ENCODE measurements at places on chromosomes 5 and 9.

DNA sequence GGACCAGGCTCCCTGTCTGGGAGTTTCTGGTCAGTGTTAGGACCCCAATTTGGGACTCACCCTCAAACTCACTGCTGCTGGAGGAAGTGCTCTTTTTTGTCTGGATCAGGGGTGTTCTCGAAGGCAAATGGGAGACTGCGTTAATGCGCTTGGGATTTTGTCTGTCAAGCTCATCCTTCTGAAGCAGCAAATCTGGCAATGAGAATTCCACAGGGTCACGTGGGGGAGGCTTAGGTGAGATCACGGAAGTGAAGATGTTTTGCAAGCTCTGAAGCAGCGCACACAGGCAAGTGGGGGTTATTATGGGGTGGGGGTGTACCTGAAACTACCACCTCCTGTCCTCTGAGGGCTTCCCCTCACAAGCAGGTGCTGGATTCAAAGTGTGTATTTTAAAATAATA, 10.5 kb upstream of the TEX53 start:
- H3K27me3 ChIP-seq: no peaks in the 10 kb centered on the region
- DNase-seq: no peak
- H3K4me1 ChIP-seq: no peaks in the 10 kb centered on the region
- no peaks in the 10 kb centered on the region for H3K36me3 ChIP-seq
- no peak overlapping the region for H3K4me3 ChIP-seq

- H3K4me1 ChIP-seq: no peaks in the 10 kb centered on the region
- H3K27me3 ChIP-seq: no peaks in the 10 kb centered on the region
- no peak overlapping the region for H3K4me3 ChIP-seq
- no peak overlapping the region for H3K27ac ChIP-seq
Measured at GRCh38 chr5:178136990-178137389, 6.2 kb downstream of the RMND5B start.

DNA sequence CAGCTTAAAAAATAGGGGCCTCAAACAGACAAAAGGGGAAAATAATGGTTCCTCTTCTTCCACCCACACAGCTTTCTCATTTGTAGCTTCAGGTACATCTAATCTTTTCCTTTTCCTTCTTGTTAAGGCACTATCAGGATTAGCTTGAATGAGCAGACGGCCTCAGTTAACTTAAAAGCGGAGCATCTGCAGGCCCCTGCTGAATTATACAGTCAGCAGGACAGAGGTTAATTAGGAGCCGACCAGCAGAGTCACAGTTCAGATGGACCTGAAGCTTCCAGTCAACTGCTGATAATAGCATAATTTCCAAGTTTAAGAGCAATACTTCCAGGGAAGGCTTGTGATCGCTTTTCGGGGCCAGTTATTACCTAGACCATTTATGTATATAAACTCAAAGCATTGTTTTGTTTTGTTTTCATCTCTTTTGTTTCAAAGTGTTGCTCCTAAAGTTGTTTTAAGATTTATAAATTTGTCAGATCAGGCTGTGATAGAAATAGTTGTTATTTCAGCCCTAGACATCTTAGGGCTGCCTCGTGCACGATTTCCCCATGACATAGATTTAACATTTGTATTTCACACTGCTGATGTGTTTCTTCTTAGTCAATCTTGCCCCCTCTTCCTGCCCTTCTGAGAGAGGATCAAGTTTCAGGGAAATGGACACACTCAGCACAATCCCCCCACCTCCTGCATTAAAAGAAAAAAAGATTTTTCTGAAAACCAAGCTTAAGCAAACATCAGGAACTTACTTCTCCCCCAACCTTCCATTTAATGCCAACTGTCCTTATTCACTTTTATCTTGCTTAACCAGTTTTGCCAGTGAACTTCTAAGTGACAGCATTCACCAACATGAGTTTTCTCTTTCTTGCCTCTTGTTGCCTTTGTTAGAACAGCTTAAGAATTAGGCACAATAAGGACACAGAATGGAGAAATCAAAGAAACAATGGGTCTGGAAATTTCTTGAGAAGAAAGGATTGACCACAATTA, 449.8 kb downstream of the ARHGEF28 start:
- no peaks in the 10 kb centered on the region for H3K36me3 ChIP-seq
- DNase-seq: no peak
- no peaks in the 10 kb centered on the region for H3K4me1 ChIP-seq
- H3K27ac ChIP-seq: no peak overlapping the region
- no peak overlapping the region for H3K4me3 ChIP-seq
- H3K27me3 ChIP-seq: peaks cover 59% of the 10 kb centered on the region

DNA sequence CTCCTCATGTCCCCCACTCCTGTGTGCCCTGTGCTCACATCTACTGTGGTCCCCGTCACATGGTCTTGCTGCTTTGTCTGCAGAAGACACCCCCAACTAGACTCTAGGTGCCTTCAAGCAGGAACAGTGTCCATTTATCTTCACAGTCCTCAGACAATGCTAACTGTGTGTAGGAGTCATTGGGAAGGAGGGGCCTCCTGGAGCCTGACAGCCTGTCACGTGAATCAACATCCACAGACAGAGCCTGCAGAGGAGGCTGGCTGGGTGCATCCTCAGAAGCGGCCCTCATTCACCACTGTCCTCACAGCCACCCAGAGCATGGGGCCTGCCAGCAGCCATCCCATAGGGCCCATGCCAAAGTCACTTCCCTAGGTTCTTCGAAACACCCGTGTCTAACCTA, 98.7 kb downstream of the MED10 start:
- H3K4me3 ChIP-seq: no peak overlapping the region
- no peak overlapping the region for H3K27ac ChIP-seq
- DNase-seq: no peak
- H3K4me1 ChIP-seq: no peaks in the 10 kb centered on the region
- no peaks in the 10 kb centered on the region for H3K36me3 ChIP-seq

DNA sequence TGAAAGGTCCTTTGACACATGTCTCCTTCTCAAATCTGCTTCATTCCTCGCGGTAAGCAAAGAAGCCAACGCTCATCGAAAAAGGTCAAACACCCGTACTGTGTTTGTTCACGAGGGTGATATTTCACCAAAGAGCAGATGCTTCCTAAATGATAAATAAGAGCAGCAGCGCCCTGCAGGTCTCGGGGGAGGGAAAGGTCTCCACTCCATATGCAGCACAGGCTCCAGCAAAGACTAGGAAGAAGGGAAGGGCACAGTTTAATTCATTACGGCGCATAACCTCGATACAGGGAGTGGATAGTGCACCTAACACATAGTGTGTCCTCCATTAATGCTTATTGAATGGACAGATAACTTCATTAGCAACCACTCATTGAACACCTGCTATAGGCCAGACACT, 593.3 kb downstream of the CDK5RAP2 start:
- H3K27me3 ChIP-seq: peaks cover 19% of the 10 kb centered on the region
- no peak overlapping the region for H3K27ac ChIP-seq
- H3K4me3 ChIP-seq: no peak overlapping the region
- DNase-seq: no peak
- H3K4me1 ChIP-seq: no peaks in the 10 kb centered on the region

GRCh38 chr5:143318833-143319232, 84.7 kb downstream of the NR3C1 start:
- no peaks in the 10 kb centered on the region for H3K4me1 ChIP-seq
- no peak overlapping the region for H3K27ac ChIP-seq
- H3K36me3 ChIP-seq: no peaks in the 10 kb centered on the region
- no peak for DNase-seq
- H3K4me3 ChIP-seq: no peak overlapping the region

GRCh38 chr9:118395415-118395814, 691.2 kb downstream of the TLR4 start:
- H3K4me1 ChIP-seq: no peaks in the 10 kb centered on the region
- no peak overlapping the region for H3K27ac ChIP-seq
- no peak overlapping the region for H3K4me3 ChIP-seq
- no peak for DNase-seq
- no peaks in the 10 kb centered on the region for H3K27me3 ChIP-seq

DNA sequence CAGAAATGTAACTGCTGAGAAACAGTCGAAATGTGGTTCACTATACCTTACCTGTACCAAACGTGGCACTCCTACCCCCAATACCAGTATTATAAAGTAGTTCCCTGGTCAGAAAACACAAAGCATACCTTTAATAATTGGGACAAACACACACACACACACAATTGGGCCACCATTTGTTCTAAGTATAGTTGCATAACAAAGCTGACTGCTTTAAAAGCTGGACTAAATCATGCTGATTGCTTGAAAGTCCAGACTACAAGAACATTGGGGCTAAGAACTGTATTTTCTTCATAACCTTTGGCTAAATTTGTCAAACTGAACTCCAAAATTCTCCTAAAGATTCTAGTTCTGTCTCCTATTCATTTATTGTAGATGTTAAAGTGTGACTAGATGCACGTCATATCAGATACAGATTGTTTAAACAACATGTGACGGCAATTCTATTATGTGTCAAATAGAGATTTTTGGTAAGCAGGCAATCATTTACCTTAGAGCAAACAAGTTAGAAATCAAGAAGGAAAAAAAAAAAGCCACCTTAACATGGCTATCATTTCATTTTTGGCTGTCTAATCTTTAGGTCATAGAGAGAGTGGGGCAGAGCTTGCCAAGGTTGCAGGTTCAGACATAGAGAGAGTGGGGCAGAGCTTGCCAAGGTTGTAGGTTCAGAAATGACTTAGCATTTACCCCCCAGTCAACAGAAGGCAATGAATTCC, 265.1 kb downstream of the ARL15 start:
- DNase-seq: no peak
- H3K36me3 ChIP-seq: no peaks in the 10 kb centered on the region
- H3K27me3 ChIP-seq: no peaks in the 10 kb centered on the region
- H3K4me3 ChIP-seq: no peak overlapping the region
- H3K27ac ChIP-seq: no peak overlapping the region

- no peaks in the 10 kb centered on the region for H3K27me3 ChIP-seq
- peaks cover 11% of the 10 kb centered on the region for H3K36me3 ChIP-seq
- H3K27ac ChIP-seq: peak overlapping the region; percentile 87
- no peak for DNase-seq
- H3K4me3 ChIP-seq: peak overlapping the region; percentile 87
Measured at GRCh38 chr5:179858241-179858585, 404 bp downstream of the MRNIP start.

GRCh38 chr9:122518226-122518625, 715 bp upstream of the OR1J4 start:
- no peak overlapping the region for H3K4me3 ChIP-seq
- no peaks in the 10 kb centered on the region for H3K36me3 ChIP-seq
- H3K27ac ChIP-seq: no peak overlapping the region

DNA sequence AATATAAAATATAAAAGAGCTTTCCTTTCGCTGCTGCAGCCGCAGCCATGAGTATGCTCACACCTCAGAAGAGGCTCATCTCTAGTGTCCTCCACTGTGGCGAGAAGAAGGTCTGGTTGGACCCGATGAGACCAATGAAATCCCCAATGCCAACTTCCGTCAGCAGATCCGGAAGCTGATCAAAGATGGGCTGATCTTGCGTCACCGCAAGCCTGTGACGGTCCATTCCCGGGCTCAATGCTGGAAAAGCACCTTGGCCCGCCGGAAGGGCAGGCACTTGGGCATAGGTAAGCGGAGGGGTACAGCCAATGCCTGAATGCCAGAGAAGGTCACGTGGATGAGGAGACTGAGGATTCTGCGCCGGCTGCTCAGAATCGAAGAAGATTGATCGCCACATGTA, 12.6 kb upstream of the PRDM12 start:
- no peak overlapping the region for H3K4me3 ChIP-seq
- H3K36me3 ChIP-seq: no peaks in the 10 kb centered on the region

- H3K27ac ChIP-seq: no peak overlapping the region
- H3K27me3 ChIP-seq: no peaks in the 10 kb centered on the region
- H3K36me3 ChIP-seq: no peaks in the 10 kb centered on the region
- no peak for DNase-seq
Measured at GRCh38 chr5:126753227-126753626, 23.7 kb upstream of the LMNB1 start.

Measured in A673 (cell line).